ENCODE measurements at places on chromosomes 12 and 14.

- no peak for DNase-seq
Measured at GRCh38 chr12:24198070-24198469, 248.6 kb upstream of the SOX5 start.

DNA sequence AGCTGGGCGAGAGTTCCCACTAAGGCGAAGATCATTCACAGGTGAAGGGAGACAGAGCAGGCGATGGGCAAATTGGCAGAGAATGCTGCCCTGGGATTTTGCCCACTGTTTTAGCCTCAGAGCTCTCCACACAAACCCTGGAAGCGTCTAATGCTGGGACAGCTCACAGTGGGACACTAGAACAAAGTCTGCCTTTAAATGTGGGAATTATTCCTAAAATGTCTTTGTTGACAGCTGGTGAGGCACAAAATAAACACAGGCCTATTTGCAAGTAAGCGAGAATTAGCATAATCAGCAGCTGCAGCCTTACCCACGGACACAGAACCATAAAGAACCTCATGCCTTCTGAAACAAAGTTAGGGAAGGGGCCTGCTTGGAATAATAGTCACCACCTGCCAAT is 824.5 kb downstream of the AACS start:
- no peak for DNase-seq

- DNase-seq, result no peak
Measured at GRCh38 chr14:49702725-49703124, 9.8 kb downstream of the KLHDC1 start.

DNA sequence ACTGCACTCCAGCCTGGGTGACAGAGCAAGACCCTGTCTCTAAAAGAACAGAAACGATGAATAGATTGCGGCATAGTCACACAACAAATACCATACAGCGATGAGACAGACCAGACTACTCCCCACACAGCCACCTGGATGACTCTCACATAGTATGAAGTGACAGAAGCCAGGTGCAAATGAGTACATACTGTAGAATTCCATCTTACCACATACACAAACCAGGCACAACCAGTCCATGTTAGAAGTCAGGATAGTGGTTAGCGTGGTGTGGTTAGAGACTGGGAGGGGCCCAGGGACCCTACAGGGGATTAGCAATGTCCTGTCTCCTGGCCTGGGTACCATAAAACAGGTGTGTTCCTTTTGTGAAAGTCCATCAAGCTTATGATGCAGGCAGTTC is 53.8 kb downstream of the FAM222A start:
- peak; percentile 8 for DNase-seq

DNA sequence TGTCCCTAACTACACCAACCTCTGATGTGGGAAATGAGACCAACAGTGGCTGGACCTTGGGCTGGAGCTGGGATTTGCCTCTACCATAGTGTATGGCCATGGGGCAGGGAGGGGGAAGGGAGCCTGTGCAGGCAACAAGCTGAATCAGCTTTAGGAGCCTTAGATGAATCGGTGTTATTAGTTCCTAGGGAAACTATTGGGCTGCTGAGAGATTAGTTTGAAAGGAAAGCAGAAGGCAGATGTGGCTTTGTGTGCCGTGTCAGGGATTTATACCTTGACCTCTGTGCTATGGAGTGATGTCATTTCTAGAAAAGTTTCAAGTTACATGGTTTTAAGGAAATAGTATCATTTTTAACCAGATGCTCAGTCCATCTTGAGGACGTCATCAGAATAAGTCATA is 19.5 kb upstream of the GAS2L3 start:
- DNase-seq, result no peak

- DNase-seq, result no peak
Measured at GRCh38 chr12:10016881-10017280, 6.5 kb downstream of the CLEC12B start.

DNA sequence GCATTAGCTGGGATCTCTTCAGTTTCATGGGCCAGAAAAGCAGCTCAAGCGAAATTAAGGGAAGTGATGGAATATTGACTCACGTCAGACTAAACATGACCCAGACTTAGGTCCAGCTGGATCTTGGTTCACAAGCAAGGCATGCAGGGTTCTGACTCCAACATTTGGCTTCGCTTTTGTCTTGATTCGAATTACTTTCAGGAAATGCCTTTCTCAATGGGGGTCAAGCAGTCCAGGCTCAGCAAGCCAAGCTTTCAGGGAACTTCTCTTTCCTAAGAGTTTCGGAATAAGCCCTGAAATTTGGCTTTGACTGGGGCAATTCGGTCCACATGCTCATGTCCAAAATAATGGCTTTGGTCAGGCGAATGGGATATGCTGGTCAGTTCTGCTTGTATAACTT is 678.7 kb upstream of the TMEM132C start:
- DNase-seq, result no peak

DNA sequence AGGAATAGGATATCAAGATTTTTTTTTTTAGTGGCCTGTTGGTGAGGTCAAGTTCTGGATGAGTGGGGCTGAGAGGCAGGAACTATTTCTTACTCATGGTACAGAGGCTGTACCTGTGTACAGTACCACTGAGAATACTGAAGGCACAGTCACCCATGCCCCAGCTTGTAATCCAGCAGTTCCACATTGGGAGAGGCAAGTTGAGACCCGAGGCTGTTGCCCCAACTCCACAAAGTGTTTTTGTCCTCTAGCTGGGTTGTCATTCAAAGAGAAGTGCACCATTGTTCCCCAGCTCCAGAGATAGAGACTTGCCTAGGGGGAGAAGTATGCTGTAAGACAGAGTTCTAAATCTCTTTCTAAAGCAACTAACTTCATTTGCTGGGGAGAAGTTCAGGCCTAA is 38.7 kb downstream of the ARID2 start:
- DNase-seq, result no peak

DNA sequence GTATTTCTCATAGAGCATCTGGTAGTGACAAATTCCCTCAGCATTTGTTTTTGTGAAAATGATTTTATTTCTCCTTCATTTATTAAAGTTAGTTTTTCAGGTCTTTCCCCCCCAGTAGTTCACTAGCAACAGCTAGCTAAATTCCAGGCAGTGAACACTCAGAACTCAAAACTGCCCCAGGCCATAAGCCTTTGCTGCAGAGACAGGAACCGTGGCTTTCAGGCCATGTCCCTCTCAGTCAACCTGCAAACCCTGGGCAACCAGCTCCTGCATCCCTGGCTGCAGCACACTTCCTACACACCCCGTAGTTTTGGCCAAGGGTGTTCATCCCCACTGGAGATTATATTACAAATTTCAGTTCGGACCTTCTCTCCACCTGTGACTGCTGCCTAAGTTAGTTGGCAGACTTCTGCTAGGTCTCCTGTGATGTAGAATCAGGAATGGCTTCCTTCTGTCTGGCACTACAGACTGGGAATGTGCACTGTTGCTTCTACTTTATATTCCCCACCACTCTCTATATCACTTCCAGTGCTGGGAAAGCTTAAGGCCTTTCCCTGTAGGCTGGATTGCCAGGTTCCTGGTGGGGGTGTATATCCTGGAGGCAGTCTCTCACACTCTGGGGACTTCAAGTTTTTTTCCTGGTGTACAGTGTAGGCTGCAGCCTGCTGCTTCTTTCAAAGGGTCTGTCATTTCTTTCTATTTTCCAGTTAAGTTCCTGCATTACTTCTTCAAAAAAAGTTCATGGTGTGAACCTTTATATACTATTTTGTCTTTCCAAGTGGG is 924.4 kb upstream of the LRFN5 start:
- no peak for DNase-seq

GRCh38 chr12:48946205-48946604 is 11.1 kb downstream of the ARF3 start:
- DNase-seq, result no peak

DNA sequence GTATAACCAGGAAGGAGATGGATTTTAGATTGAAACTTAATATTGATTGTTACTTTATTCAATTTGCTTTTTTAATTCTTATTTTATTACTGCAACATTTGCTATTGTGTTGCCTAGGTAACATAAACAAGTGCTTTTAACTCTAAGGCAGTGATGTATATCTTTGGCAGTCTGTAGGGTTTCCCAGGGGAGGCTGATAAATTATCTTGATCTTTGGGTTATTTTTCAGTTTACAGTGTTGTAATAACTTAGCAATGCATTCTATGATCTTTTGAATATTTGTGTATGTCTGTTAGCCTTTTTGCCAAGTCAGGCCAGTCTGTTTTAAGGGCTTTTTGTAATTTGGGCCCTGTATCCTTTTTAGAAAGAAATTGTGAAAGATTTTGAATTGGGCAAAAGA is 7.8 kb upstream of the DTD2 start:
- DNase-seq, result no peak

- no peak for DNase-seq
Measured at GRCh38 chr12:28899951-28900350, 249.1 kb upstream of the FAR2 start.

DNA sequence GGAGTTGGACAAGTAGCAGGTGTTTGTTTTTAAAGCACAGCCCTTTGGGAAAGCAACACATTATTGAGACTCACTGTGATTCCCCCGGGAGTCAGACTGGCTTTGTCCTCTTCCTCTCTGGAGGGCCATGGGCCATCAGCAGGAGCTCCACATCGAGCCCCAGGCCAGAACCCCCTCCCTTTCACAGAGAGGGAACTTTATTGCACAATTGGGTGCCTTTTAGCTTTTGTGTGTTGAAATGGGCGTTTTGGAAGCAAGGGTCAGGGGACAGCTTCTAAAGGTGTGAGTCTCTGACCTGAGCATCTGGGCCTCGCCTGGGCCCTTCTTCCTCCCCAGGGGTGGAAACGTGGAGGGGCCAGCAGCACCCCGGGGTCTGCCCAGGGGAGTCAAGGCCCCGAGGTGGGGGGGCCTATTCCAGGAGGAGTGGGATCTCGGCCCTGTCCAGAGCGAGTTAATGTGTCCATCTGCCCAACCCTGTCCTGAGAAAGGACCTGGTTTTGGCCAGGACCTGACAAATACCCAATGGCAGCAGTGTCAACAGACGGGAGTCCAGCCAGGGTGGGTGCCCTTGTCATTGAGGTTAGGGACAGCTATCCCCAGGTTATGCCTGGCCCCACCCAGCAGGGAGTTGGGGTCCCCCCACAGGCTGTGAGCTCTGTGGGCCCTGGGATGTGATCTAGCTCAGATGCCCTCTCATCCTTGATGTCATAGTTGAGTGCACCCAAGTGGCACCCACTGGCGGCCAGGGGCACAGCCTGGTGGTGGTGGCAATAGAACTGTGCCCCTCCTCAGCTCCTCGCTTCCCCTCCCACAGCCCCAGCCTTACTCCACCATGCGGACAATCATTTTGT is 37.1 kb downstream of the SLC8B1 start:
- DNase-seq, result no peak

DNA sequence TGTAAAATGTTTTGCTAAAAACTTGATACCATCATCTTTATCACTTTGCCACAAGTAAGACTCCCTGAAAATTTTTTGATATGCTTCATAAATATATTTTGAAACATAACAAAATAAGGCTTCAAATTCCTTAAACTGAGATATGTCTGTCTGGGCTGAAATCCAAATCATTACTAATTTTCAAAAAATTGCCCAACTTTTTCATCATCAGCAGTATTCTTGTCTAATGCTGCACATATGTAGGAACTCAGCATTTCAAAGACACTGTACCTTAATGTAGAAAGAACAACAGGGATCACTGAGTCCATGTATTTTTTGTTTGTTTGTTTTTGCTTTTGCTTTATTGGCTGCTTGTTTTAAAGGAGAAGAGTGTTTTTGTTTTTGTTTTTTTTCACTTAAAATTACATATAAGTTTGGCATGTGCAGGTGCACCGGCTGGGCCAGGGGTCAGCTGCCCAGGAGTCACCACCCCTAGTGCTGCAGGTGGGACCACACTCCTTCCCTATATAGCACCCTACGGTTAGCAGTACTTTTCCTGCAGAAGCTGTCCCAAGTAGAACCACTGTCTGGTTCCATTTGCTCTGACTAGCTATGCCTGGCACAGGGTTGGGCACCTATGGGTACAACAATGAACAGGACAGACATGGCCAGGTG is 231.2 kb downstream of the PIK3C2G start:
- no peak for DNase-seq

- no peak for DNase-seq
Measured at GRCh38 chr14:105493921-105494605, 3.0 kb downstream of the TEDC1 start.

DNA sequence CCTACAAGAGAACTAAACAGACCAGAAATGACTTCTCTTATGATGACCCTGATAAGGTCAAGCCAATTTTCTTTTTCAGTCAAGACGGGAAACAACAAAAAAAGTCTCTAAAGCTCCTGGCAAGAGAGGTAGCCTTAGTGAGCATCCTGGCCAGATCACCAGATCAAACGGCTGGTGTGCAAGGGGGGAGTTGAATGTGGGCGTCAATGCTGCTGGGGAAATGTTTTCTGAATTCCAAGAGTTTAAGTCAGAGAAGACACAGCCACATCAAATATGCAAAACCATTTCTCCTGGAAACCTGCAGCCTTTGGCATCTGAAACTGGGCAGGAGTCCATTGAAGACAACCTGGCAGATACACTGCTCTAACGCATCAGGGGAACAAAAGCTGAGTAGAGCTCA is 16.0 kb upstream of the SELPLG start:
- no peak for DNase-seq

DNA sequence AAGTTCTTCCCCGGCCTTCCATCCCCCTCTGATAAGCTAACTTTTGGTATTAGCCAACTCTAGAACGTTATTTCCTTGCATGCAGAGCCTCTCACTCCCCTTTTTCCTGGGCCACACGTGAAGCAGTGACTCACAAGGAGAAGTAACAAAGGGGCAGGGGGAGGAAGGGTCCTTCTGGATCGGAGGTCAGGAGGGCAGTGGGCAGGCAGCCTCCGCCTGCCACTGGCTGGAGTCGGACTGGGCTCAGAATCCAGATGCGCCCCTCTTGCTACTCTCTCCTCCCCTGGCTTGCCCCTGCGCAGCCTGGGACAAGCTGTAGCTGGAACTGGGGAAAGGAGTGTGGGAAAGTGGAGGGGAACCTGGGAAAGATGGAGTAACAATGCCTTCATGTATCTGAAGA is 55.0 kb downstream of the TPCN1 start:
- no peak for DNase-seq

DNA sequence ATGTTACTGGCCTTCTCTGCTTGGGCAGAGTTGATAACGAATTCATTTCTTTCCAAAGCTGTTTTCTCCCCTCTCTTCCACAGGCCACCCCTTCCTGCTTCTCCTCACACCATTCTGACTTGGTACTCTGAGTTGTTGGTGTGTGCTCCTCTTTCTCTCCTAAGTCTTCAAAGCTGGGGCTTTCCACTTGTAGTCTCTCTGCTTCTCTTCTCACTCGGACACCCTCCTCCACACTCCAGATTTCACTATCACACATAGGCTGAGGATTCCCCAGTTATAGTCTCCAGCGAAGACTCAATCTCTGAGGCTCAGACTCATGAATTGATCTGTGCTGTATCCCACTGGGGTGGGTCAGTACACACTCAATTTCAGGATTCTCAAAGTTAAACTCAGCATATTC is 201.0 kb downstream of the SSPN start:
- no peak for DNase-seq

All from liver (tissue), 10 donors.